Hematopoietic multipotent progenitor cell treated with erythropoietin and hydrocortisone succinate and interleukin-3 and kit ligand, for 6 days (in vitro differentiated cells): ENCODE measurements at places on chromosomes 2 and 18.

DNA sequence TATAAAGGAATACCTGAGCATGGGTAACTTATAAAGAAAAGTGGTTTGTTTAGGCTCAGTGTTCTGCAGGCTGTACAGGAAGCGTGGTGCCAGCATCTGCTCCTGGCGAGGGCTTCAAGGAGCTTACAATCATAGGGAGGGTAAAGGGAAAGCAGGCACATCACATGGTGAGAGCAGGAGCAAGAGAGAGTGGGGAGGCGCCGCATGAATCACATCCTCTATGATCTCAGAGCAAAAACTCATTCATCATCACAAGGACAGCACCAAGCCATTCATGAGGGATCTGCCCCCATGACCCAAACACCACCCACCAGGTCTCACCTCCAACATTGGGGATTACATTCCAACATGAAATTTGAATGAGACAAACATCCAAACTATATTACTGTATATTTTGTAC lies 32.5 kb downstream of the R3HDM1 start:
- no peak for DNase-seq

GRCh38 chr18:61833387-61833786 lies 59.4 kb downstream of the RNF152 start:
- DNase-seq: peak; percentile 39

DNA sequence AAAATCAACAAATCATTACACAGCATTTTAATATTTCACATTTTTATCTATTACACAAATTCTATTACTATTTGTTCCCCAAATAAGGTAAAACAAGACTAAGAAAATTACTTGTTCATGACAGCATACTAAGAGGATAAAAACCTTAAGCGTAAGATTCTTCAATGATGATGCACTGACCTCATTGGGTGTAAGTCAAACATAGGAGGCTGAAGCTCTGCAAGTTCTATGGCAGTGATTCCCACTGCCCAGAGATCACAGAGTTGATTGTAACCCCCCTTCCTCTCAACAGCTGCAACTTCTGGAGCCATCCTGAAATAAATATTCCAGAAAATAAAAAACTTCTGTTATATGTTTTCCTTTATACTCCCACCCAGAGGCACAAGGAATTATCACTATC lies 82.2 kb upstream of the CDKL4 start:
- DNase-seq: no peak

- DNase-seq: no peak
Measured at GRCh38 chr2:79179036-79179435, 19.5 kb upstream of the REG3A start.

DNA sequence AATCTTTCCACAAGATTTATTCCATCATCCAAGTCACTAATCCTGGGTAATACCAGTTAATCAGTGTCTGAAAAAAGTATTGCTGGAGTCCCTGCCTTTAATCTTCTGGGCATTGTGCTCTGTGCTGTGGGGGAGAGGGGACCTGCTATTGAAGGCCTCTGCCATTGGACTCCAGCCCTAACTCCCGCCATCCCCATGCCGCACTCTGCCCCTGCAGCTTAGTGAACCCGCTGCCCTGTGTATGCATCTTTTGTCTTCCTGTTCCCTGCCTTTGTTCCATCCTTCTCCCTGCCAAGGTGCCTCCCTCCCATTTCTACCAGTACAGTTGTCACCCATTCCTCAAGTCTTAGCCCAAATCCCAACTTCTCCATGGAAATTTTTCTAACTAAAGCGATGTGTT lies 113.8 kb upstream of the EPAS1 start:
- DNase-seq: no peak

- DNase-seq: no peak
Measured at GRCh38 chr18:14097761-14098160, 34.5 kb downstream of the ZNF519 start.

GRCh38 chr18:4181882-4182568 lies 273.1 kb downstream of the DLGAP1 start:
- no peak for DNase-seq

GRCh38 chr2:160570376-160570775 lies 76.8 kb upstream of the RBMS1 start:
- DNase-seq: peak; percentile 24

GRCh38 chr18:6571239-6571602 lies 156.5 kb upstream of the L3MBTL4 start:
- DNase-seq: no peak

DNA sequence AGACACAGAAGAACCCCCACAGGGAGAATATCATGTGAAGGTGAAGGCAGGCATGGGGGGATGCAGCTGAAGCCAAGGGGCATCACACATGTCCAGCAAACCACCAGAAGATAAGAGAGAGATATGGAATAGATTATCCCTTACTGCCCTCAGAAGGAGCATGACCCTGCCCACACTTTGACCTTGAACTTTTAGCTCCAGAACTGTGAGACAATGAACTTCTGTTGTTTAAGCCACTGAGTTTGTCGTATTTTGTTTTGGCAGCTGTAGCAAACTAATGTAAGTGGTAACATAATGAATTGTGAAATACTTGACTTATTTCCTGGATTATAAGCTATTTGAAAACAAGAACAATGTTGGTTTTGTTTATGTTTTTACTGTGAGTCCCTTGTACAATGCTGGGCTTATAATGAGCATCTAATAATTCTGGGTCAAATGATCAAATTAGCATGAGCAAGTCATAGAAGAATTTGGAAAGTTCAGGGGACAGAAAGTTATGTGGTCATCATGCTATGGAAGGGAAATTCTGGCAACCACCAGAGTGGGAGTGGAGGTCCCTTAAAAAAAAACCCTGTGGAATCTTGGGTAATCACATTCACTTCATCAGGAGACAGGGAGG lies 541.0 kb upstream of the KLHL29 start:
- DNase-seq: no peak
